Smooth muscle cell of bladder (primary cell): ENCODE measurements at places on chromosomes 6 and 20. TPM values are rescaled to one million over a fixed set of nuclear protein-coding genes. Genes with fewer than 3 reads are reported as not detected.

The TMX4 gene
- total RNA-seq: 58.5 and 64.4 TPM in 2 replicates

The TFAP2B gene
- total RNA-seq: 0.09 TPM in 1 of 2 replicates, not detected in the other

The SMOC2 gene
- under 0.01 TPM in 1 of 2 replicates, not detected in the other for total RNA-seq

The CNR1 gene
- under 0.01 TPM in 1 of 2 replicates, not detected in the other for total RNA-seq

The ZNF133 gene
- 23.8 and 25.3 TPM in 2 replicates for total RNA-seq

The C6orf15 gene
- not detected in 2 replicates for total RNA-seq

The CHRNA4 gene
- not detected in 2 replicates for total RNA-seq
